ENCODE measurements at places on chromosomes 2 and 18.

GRCh38 chr18:45260125-45260524, 355.2 kb upstream of the SLC14A2 start:
- DNase-seq: no peak

- DNase-seq: no peak
These were observed 141.0 kb downstream of the INHBB start for GRCh38 chr2:120486946-120487345.

GRCh38 chr2:129165006-129165405, 814.5 kb upstream of the RAB6C start:
- DNase-seq: no peak

- no peak for DNase-seq
These were observed 952.7 kb downstream of the TDRD15 start for GRCh38 chr2:22076454-22076853.

GRCh38 chr2:25867396-25868003, 10.8 kb downstream of the ASXL2 start:
- no peak for DNase-seq

DNA sequence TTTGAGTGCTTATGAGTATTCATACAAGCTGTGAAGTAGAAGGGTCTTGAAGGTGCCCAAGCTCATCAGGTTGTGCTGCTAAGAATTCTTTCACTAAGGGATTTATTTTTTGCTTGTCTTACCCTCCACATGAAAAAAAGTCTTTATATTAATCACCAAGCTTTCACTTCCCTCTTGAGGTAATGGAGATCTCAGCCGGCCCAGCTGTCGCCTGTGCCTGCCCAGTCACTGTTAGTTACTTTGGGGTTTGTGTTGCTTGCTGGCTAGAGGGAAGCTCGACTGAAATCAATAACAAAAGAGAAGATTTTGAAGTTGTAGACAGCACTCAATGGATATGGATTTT, 21.9 kb downstream of the MC2R start:
- DNase-seq: no peak

DNA sequence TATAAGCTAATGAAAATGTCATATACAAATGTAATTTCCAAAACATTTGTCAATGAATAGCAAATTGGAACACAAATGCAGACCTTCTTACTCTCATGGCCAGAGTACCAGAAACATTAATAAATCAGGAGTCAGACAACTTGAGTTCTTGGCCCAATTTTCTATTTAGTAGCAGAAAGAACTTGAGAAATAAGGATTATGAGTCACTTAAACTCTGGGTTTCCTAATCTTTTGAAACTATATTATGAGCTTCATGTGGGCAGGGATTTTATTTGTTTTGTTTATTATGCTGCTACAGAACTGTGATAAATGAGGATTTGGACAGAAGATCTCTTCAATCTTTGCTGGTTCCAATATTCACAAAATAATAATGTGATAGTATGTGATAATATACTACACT, 686.7 kb downstream of the NR4A2 start:
- DNase-seq: no peak

GRCh38 chr2:112636605-112637288, 9.0 kb upstream of the SLC20A1 start:
- no peak for DNase-seq

DNA sequence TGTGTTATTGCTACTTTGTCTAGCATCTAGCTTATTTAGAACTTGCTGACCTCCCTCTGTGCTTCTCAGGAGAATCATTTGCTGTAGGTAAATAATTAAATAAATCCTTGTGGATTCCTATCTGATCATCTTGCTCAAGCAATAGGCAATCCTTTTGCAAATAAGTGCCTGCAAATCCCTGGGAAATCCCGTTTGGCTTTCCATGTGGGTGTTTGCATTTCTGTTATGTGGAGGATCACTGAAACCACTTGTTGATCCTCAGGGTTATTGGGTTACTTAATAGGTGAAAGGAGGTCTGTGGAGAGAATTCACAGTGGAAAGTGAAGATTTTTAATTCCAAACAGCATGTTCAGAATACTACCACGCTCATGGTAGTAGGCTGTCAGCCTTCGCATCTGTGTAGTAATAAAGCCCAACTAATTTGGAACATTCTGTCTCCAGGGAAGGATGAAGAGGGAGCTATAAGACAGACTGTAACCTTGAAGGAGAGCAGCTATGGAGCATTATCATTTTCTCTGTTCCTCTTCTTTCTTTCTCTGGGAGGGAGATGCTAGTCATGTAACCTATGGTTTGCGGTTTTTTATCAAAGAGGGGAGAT, 72.5 kb downstream of the GULP1 start:
- no peak for DNase-seq

- DNase-seq: no peak
These were observed 178.1 kb downstream of the NCKAP5 start for GRCh38 chr2:133390156-133390555.

DNA sequence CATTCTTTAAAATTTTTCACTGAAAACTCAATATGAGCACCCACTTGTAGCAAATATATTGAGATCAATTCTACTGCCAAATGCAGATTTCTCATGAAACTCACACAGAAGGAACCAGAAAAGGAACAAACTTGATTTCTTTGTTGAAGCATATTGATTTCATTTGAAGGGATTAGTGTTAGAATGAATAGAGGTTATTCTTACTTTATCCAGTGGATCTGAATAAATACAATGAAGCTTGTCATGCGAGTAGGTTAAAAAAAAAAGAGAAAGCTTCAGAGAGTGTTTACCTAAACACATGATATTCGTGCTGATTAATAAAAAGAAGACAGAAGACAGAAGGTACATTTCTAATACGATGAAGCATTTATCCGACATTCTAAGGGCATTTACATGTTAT, 226.7 kb upstream of the ZSWIM2 start:
- no peak for DNase-seq

DNA sequence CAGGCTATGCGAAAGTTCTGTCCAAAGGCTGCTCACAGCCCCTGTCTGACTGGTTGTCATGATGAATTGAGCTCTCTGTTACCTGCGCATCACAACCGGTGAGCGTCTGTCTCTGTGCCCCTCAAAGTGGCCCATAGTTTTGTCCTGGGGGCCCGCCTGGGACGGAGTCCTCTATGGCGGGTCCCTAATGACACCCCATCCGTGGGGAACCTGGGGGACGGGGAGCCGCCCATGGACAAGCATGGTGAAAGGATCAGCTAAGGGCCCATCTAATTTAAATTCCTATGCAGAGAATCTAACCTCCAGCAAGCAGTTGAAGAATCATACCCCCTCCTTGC, 473 bp downstream of the ELMOD3 start:
- DNase-seq: no peak

DNA sequence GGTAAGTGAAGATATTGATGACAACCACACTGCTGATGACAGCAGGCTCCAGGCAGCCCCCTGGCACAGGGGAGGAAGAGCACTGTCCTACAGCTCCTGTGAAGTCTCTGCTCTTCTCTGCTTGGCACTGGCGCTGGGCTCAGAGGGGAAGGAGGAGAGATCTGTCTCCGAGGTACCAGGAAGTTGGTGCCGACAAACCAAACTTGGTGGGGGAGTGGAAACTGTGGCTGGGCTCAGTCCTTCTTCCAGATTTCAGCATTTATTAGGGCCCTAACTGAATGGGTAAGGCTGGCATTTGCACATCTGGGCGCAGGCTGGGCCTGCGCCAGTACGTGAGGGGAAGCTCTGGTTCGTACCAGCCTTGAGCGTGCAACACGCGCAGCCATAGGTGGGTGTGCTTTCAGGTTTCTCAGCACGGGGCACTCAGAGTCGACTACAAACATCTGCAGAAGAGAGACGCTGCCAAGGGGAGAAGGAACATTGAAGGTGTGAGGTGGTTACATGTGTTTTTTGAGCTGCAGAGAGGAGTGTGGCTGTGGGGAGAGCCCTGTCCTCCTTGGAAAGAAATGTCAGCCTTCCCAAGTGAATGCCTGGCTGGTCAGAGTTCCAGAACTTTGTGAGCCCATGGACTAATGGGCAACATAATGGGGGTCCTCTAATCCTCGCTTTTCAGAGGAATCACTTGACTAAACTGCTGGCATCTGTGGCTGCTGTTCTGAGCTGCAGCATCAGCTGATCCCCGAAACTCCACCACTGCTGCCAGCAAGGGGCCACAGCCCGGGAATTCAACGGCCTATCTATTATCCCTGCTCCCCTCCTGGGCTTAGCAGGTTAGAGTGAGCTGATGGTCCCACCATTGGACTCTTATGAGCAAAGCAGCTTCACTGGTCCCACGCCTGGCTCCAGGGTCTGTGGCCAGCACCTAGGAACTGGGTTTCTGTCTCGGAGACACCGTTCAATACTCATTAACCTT, 55.2 kb upstream of the SEMA4C start:
- no peak for DNase-seq

- DNase-seq: no peak
These were observed 83.5 kb downstream of the MYO5B start for GRCh38 chr18:50111398-50111797.

DNA sequence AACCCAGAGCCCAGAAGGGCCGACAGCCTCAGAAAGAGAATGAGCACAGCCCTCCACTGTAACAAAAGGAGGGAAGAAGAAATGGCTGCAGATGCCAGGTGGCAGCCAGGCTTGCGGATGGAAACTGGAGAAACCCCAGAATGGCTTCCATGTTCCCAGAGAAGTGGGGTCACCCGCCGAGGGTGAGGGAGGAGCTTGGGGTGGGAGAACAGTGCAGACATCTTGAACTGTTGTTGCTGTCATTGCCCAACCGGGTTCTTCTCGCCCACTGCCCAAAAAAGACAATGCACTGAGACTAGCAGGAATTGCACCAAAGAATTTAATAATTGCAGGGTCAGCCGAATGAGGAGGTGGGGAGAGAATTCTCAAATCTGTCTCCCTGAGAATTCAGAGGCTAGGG, 223.2 kb upstream of the RAB6C start:
- no peak for DNase-seq

DNA sequence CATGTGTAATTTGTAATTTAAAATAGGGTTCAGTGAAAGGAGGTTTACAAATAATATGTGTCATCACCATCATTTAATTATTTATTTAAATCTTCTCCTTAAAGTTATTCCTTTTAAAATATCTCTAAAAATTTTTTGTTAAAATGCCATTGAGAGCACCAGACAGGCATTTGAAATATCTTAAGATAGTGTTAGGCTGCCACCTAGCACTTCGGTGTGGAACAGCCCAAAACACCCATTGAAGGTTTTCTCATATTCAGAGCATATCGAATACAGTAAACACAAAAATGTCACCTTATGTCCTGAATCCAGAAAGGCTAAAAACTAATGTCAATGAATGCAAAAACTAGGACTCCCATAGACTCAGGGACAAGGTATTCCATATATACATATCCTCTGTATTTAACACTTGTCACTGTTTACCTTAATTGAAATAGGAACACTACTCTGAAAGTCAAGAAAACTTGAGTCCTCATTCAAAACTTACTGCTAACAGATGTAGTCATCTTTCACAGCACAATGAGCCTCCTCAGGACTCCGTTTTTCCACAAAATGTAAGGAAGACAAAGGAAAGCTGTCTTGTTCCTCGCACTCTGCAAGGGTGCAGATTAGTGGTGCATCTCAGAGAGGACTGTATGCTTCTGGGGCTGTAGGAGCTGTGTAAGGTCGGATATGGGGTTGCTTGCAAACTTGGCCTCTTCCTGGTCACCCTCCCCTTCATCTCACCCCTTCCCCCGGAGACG, 329.5 kb downstream of the PAX3 start:
- DNase-seq: no peak

GRCh38 chr2:72041638-72042111, 106.0 kb downstream of the CYP26B1 start:
- no peak for DNase-seq

DNA sequence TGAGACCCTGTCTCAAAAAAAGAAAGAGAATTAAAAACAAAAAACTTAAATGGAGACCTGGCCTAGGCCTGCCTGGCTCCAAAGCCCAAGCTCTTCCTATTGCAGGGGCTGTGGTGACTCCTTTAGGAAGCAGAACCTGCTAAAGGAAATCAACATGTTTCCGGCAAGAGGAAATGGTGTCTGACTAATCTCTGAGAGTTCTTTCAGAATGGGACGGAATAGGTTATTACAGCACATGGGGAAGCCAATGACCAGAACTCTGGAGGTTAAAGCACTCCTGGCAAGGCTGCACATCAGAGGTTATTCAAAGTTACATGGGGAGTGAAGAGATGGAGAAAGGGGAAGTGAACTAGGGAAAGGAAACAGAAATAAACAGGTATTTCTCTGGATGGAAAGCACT, 21.4 kb downstream of the KIF3C start:
- no peak for DNase-seq

DNA sequence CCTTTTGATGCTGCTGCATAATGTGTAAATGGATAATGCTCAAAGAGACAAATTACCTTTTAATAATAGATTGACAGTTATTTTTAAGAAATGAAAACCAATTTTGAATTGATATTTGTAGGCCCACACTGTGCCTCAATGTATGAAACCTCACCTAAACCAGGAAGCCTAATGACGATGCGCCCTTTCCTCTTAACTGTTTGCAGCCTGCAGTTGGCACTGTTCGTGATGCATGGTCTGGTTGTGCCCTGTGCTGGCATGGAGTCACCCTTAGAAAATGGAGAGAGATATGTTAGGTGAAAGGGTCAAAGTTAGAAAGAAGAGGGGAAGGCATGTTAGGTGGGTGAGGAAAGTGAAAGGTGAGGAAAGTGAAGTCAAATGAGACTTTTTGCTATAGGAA, 390.2 kb downstream of the PTPRM start:
- no peak for DNase-seq

DNA sequence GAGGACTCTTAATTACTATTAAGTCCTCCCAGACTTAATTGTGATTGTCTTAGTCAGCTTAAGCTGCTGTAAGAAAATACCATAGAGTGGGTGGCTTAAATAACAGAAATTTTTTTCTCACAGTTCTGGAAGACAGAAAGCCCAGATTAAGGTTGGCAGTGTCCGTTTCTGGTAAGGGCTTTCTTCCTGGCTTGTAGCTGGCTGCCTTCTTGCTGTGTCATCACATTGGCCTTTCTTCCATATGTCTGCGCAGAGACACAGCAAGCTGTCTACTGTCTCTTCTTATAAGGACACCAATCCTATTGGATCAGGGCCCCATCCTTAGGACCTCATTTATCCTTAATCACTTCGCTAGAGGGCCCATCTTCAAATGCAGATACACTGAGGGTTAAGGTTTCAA, 38.5 kb downstream of the ASXL3 start:
- DNase-seq: no peak

DNA sequence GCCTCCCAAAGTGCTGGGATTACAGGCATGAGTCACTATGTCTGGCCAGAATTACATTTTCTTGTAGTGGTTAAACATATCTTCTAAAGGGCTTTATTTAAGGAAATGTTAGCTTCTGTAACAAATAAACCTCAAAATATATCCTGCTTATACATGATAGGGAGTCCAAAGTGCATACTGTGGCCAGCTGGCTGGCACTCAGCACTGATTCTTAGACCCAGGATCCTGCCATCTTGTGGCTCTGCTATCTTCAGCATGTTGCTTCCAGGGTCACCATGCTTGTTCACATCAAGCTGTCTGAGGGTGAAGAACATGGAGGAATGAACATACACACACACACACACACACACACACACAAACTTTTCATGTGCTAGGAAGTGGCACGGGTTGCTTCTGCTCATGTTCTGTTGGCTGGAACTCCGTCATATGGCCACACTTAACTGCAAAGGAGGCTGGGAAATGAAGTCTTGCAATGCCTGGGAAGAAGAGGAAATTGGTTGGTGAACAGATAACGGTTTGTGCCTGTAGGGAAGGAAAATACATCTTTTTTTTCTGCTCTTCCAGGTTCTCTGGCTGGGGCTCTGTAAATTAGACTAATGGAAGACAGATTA, 40.0 kb downstream of the NPPC start:
- no peak for DNase-seq
